ENCODE measurements at places on chromosomes 4 and X. TPM values are rescaled to one million over a fixed set of nuclear protein-coding genes. Genes with fewer than 3 reads are reported as not detected.
A peak's percentile ranks its signal among the peaks of the same experiment; 100 is the strongest.

Gene TMA16
- 55.9 TPM for total RNA-seq

Gene MAOA
- total RNA-seq, result 22.5 TPM

GRCh38 chr4:71201817-71202576, 136.8 kb upstream of the SLC4A4 start:
- H3K27ac ChIP-seq, result no peak overlapping the region
- peaks cover 6% of the 10 kb centered on the region for H3K4me1 ChIP-seq
- DNase-seq, result no peak
- no peak overlapping the region for H3K4me3 ChIP-seq
- no peaks in the 10 kb centered on the region for H3K36me3 ChIP-seq

- H3K27ac ChIP-seq, result no peak overlapping the region
- H3K36me3 ChIP-seq, result no peaks in the 10 kb centered on the region
- H3K27me3 ChIP-seq, result no peaks in the 10 kb centered on the region
- DNase-seq, result no peak
Observed at GRCh38 chrX:103635436-103635835, 6.7 kb downstream of the TCEAL1 start.

Gene PRDM8
- total RNA-seq, result 12.7 TPM

DNA sequence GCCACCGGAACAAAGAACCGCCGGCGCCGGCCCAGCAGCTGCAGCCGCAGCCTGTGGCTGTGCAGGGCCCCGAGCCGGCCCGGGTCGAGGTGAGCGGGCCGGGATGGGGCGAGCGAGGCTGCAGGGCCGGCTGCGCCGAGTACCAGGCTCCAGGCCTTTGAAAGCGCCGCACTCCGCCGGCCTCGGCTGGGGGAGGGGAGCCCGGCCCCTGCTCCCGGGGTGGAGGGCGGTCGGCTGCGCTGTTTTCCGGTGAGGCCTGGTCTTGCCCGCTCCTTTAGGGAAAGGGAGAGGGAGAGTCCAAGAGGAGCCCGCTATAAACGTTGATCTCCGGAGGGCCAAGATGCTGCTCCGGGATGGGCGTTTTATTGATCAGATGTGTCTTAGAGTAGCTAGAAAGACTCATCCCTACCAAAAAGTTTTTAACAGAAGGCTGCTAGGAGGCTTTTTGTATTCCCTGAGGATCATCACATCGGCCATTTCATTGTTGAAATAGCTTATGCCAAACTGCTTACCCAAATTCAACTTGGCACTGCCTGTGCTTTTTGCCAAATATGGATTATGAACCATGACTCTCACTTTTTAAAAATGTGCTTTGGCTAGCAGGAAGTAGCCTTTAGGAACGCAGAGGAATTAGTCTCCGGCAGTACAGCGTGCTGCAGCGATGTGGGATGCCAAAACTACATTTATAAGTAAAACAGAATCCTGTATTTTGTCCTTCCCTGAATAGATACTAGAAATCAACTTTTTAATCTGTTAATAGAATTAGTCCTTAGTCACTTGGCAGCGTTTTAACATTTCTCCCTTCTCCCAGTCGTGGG, 760 bp downstream of the TMEM165 start:
- no peaks in the 10 kb centered on the region for H3K27me3 ChIP-seq
- peak overlapping the region; percentile 72 for H3K4me3 ChIP-seq
- DNase-seq, result peak; percentile 5
- H3K27ac ChIP-seq, result peak overlapping the region; percentile 91
- peaks cover 42% of the 10 kb centered on the region for H3K4me1 ChIP-seq
- H3K36me3 ChIP-seq, result peaks cover 8% of the 10 kb centered on the region

Gene KDR
- total RNA-seq, result not detected

Gene ARMCX4
- total RNA-seq, result 4.9 TPM

- H3K4me1 ChIP-seq, result no peaks in the 10 kb centered on the region
- no peaks in the 10 kb centered on the region for H3K27me3 ChIP-seq
- H3K27ac ChIP-seq, result no peak overlapping the region
- no peak overlapping the region for H3K4me3 ChIP-seq
Observed at GRCh38 chr4:58357947-58358346, 1247.8 kb upstream of the IGFBP7 start.

- H3K27me3 ChIP-seq, result no peaks in the 10 kb centered on the region
- no peaks in the 10 kb centered on the region for H3K36me3 ChIP-seq
- H3K27ac ChIP-seq, result no peak overlapping the region
- no peak overlapping the region for H3K4me3 ChIP-seq
Observed at GRCh38 chr4:5821665-5822358, 71.1 kb downstream of the CRMP1 start.

DNA sequence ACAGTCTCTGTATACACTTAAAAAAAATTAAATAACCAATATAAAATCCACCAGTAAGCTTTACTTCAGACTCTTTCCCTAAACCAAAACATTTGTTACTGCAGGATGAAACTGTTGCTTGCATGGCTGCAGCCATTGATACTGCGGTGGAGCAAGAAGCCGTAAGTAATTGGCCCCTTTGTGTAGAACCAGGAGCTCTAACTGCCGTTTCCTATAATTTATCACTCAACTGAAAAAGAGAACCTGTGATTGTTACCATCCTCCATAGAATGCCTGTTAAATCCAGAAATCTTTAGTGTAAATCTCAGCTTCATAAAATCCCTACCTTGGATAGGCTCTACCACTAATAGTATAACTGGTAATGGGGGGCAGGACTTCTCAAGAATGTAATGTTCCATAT, 62.6 kb downstream of the KIF4A start:
- H3K4me3 ChIP-seq, result no peak overlapping the region
- no peaks in the 10 kb centered on the region for H3K36me3 ChIP-seq
- no peaks in the 10 kb centered on the region for H3K27me3 ChIP-seq
- no peak overlapping the region for H3K27ac ChIP-seq
- no peaks in the 10 kb centered on the region for H3K4me1 ChIP-seq

GRCh38 chr4:152594978-152595925, 59.4 kb upstream of the FBXW7 start:
- no peak overlapping the region for H3K27ac ChIP-seq
- no peaks in the 10 kb centered on the region for H3K36me3 ChIP-seq
- DNase-seq, result no peak
- H3K27me3 ChIP-seq, result no peaks in the 10 kb centered on the region
- no peaks in the 10 kb centered on the region for H3K4me1 ChIP-seq
- no peak overlapping the region for H3K4me3 ChIP-seq

GRCh38 chr4:151689211-151689991, 71.4 kb downstream of the GATB start:
- peaks cover 4% of the 10 kb centered on the region for H3K36me3 ChIP-seq
- H3K27me3 ChIP-seq, result no peaks in the 10 kb centered on the region
- H3K4me1 ChIP-seq, result no peaks in the 10 kb centered on the region
- H3K27ac ChIP-seq, result no peak overlapping the region

Gene UGT2B7
- total RNA-seq, result not detected

Gene MSL3
- 34.6 TPM for total RNA-seq

DNA sequence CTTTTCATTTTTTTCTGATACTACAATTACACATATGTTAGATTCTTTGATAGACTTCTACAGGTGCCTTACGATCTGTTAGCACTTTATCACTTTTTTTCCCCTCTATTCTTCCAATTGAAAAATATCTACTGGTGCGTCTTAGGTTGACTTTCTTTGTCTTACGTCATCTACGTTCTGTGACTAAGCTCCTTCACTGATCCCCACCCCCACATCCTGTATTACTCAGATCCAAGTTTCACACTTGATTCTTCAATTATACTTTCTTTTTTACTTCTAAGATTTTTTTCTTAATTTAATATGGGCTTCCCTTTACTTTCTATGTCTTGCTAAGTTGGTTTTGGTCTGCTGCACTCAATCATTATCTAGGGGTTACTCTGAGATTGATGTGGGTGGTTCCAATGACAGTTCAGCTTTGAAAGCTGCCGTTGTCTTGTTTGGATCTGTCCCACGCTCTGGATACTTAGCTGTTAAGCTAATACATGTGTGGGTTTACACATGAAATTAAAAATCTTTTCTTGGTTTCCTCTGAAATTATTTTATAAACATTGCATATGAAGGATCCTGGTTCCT, 1321.1 kb downstream of the RAPGEF2 start:
- H3K4me1 ChIP-seq, result no peaks in the 10 kb centered on the region
- no peak for DNase-seq

- H3K27ac ChIP-seq, result no peak overlapping the region
- no peak overlapping the region for H3K4me3 ChIP-seq
- peaks cover 27% of the 10 kb centered on the region for H3K36me3 ChIP-seq
Observed at GRCh38 chr4:16192057-16192456, 34.2 kb downstream of the TAPT1 start.

GRCh38 chrX:71118985-71119535, 664 bp downstream of the MED12 start:
- no peak for DNase-seq
- no peaks in the 10 kb centered on the region for H3K27me3 ChIP-seq
- peak overlapping the region; percentile 55 for H3K4me3 ChIP-seq
- peaks cover 28% of the 10 kb centered on the region for H3K36me3 ChIP-seq

Gene STARD8
- total RNA-seq, result 0.24 TPM

DNA sequence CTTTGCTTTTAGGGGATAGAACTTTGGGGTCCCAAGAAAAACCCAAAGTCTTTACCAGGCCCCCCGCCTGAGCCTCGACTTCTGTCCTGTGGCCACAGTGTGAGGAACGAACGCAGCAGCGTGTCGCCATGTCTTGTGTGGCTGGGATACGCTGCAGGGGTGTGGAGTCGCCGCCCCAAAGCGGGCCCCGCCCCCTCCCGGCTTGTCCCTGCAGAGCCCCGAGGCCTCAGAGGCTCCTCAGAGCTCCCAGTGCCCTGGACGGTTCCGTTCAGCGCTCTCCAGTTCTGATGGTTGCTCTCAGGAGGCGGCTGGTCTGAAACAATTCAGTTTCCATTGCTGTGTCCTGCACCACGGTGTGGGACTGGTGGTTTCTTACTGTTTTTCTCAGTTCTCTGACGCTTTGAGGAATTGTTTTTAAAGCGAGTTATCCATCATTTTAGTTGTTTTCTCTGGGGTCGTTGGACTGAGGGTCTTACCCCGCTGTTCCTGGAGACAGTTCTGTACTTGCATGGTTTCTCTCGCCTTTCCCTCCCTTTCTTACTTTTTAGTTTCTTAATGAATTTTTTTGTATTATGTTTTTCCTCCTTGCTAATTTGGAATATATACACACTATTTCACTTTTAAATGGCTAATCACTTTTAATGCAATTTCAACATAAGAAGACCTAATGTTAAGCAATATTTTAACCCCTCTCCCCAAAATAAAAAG, 1.6 kb upstream of the IDUA start:
- DNase-seq, result peak; percentile 66
- H3K27me3 ChIP-seq, result no peaks in the 10 kb centered on the region
- H3K27ac ChIP-seq, result no peak overlapping the region
- peaks cover 23% of the 10 kb centered on the region for H3K4me1 ChIP-seq

Gene NPY2R
- total RNA-seq, result not detected

DNA sequence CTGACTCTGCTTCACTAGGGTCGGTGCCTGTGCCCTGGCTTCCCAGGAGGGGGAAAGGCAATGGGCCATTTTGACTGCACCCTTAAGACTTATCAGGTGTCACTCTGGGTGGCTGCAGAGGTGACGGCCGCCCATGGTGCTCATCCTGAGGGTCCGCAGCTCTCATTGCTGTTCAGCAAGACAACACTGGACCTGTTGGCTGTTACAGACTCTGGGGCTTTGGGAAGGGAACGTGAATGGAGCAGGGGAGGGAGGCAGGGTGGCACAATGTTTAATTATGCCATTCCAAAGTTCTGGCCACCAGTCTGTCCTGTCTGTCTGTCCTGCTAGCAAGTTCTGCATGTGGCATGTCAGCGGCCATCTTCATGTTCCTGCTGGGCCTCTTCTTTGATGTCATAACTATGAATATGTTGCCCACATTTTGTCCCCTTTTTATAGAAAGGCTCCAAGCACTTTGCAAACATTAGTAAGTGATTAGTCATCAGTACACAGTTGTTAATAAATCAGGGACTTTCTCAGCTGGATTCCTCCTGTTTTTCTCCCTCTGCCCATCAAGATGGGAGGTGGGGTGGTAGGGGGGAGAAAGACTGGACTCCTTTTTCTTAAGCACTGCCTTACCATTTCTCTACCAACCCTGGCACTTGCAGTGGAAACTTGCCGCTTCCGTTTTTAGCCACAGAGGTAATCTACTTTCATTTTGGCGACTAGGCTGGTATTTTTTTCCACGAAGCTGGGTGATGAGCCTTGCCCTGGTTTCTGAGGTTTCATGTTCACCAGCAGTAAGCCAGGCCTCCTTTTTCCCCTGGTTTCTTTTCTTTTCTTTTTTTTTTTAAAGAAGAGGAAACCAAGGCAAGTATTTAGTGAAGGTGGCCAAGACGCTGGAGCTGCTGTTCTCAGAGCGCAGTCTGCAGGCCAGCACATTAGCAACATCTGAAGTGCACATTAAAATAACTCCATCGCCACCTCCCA, 88.6 kb upstream of the TRIM2 start:
- peak overlapping the region; percentile 45 for H3K4me3 ChIP-seq
- H3K4me1 ChIP-seq, result peaks cover 61% of the 10 kb centered on the region
- peak overlapping the region; percentile 22 for H3K27ac ChIP-seq
- H3K36me3 ChIP-seq, result no peaks in the 10 kb centered on the region
- no peaks in the 10 kb centered on the region for H3K27me3 ChIP-seq

Gene PPBP
- total RNA-seq, result not detected

DNA sequence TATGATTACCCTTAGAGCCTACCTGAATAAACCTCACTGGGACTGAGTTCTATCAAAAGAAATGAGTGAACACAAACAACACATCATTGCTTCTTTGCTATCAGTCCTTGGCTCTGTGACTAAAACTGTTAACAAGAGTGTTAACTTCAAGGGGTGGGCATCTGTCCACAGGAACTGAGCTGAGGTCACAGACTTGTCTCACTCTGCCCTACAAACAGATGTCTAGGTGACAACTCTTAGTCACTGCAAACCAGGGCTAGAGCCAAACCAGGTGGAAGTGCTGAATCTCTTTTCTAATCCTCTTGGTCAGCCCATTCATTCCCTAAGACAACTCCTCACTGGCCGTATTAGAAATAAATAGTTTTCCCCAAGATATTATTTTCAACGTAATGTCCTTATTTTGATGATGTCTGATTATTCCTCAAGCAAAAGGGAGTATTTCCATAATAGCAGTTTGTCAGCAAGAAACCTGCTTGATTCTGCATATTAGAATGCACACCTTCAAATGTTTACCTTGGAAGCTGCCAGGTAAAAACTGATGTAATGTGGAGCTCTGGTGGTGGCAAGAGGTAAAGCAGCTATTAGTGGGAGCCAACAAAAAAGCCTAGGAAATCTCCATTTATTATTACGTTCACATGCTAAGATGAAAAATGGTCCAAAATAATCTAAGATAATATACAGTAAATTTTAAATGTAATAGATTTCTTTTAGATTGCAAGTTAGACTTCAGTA, 4.0 kb downstream of the COL25A1 start:
- H3K27me3 ChIP-seq, result peaks cover 22% of the 10 kb centered on the region
- DNase-seq, result no peak
- H3K4me1 ChIP-seq, result peaks cover 9% of the 10 kb centered on the region
- no peak overlapping the region for H3K27ac ChIP-seq
- H3K4me3 ChIP-seq, result no peak overlapping the region

GRCh38 chrX:129786210-129786651, 6.5 kb downstream of the SASH3 start:
- no peaks in the 10 kb centered on the region for H3K27me3 ChIP-seq
- peaks cover 39% of the 10 kb centered on the region for H3K36me3 ChIP-seq
- DNase-seq, result no peak
- H3K27ac ChIP-seq, result peak overlapping the region; percentile 16
- peaks cover 52% of the 10 kb centered on the region for H3K4me1 ChIP-seq
- H3K4me3 ChIP-seq, result peak overlapping the region; percentile 41

Data from CD8-positive, alpha-beta memory T cell (primary cell).